ENCODE measurements at places on chromosomes 6 and 20.
A peak's percentile ranks its signal among the peaks of the same experiment; 100 is the strongest.

DNA sequence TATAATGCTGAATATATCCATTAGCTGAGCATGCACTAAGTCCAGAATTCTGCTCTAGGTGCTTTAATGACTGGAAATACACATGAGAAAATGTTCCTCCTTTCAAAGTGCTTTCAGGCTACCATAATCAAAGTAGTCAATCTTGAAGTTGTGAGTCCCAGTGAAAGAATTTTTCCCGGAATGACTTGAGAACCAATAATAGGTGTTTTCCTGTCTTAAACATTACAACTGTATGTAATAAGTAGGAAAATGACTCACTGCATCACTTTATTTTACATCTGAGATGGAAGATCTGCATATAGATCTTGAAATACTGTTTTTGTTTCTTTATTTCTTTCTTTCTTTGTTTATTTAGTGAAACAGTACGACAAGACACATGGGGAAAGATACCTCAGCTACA lies 437.4 kb upstream of the JAG1 start:
- DNase-seq: no peak

GRCh38 chr6:153790876-153791473 lies 248.1 kb upstream of the OPRM1 start:
- no peak for DNase-seq

GRCh38 chr6:70717038-70717801 lies 49.5 kb downstream of the SMAP1 start:
- DNase-seq: peak; percentile 56

DNA sequence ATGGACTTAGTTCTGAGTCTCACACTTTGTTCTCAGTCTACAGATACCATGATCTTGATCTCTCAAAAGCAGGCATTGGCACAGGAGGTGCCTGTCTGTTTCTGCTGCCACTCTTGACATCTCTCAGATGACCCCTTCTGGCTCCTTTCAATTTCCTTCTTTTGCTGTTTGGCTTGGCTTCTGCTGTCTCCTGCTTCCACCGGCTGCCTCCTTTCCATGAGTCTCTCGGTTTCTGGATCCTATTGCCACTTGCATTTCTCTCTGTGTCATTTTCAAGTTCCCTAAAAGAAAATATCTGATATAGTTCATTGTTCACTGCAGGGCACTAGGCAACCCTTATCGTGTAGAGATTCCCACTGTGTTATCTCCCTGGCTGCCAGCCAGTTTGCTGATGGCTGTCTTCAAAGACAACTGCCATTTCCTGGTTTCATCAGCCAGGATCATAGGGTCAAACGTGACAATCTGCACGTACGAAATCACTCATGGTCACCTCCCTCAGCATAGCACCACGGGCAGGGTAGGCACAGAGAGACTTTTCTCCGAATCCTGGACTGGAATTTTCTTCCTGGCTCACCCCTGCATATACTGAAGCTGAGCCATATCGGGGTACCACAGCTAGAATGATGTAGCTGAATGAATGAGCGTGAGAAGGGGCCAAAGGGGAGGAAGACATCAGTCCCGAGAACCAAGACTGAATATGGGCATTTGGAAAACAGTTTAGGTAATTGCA lies 144.6 kb upstream of the TMEM170B start:
- no peak for DNase-seq

GRCh38 chr6:37433657-37434271 lies 743 bp downstream of the CMTR1 start:
- DNase-seq: peak; percentile 51

DNA sequence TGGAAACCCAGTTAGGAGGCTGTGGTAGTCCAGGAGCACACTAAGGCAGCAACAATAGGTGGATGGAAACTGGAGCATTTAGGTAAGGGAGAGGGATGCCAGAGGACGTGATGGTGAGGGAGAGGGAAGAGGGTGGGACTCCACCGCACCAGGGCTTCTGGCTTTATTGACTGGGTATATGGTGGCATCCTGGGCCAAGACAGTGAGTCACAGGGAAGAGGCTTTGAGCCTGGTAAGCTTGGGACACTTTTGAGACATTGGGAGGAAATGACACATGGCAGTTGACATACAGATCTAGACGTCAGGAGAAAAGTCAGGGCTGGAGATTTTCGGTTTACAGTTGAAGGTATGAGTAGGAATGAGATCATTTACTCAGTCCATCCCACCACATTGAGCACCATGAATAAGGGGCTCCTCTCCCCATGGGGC lies 14.9 kb downstream of the NT5E start:
- DNase-seq: no peak

GRCh38 chr6:63785006-63785405 lies 149.4 kb downstream of the PHF3 start:
- DNase-seq: no peak

Measured in naive thymus-derived CD4-positive, alpha-beta T cell (primary cell).